ENCODE measurements at places on chromosomes 11 and 22.

GRCh38 chr11:127412234-127412633 is 411.7 kb upstream of the KIRREL3 start:
- DNase-seq, result no peak

GRCh38 chr11:71304491-71304890 is 52.1 kb upstream of the SHANK2 start:
- DNase-seq, result no peak

DNA sequence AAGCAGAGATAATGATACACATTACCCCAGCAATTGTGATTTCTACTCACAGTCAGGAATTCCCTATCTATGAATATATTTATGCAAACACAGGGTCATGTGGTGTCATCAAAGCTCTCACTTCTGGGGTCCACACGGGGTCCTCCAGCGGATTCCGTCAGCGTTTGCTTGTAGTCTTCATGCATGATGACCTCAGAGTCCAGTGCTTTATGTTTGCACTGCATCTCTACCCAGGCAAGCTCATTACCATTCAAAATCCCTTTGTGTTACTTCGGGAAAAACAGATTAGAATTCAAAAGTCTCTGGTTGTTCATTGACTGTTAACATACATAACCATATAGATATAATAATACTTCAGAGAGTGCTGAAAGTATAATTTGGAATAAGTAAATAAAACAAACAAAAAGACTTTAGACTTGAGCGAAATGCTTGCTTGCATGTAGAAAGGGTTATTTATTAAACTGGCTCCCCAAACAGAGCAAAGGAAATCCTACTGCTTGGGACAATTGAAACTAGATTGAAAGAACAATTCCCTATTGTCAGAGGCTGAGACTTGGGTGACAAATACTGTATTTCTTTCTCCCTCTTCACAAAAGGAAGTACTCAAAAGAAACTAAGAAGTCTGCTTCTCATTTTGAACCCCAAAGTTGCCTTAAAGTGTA is 423.1 kb downstream of the ETS1 start:
- no peak for DNase-seq

GRCh38 chr11:8801121-8801520 is 109.9 kb upstream of the AKIP1 start:
- DNase-seq, result no peak

GRCh38 chr11:72864702-72865655 is 50.8 kb downstream of the ATG16L2 start:
- DNase-seq, result peak; percentile 88

- DNase-seq, result no peak
Measured at GRCh38 chr11:123536690-123537437, 106.8 kb downstream of the GRAMD1B start.

DNA sequence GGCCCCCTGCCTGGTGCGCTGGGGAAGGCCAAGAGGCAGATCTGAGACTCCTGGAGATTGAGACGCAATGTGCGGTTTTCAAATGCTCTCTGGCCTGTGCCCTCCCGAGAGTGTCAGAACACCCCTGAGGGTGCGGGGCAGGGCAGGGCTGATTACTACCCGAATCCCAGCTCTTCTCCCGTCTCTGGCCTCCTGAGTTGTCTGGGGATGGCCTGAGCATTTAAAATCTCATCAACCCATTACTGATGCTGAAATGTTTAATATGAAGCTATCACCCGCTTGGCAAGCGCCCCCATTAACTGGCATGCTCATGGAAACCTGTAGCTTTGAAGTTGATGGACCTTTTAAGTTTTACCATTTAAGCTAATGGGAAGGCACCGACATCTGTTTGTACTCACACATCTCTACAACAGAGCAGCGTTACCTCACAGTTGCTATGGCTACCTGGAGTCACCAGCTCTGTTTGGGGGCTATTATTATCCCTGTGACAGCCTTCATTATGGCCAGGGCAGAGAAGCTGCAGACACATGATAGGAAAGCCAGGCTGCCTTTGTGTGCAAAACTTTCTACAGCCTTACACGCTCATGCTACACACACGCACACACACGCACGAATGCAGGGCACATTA is 3.6 kb upstream of the MB start:
- peak; percentile 44 for DNase-seq

DNA sequence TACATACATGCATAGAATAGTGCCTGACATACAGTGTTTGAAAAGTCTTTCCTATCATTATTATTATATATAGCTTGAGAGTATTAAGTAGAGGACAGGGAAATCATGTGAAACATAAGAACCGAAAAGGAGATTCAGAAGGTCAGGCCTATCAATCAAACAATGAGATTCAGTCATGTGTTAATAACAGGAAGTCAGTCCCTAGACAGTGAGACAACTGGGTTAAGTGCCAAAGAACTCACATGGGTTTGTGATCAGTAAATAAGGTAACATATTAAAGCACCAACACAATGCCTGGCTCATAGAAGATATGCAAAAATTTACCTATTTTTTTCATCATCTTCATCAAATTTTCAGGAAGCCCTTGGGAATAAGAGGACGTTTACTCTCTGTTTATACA is 174.3 kb upstream of the FAT3 start:
- DNase-seq, result no peak

DNA sequence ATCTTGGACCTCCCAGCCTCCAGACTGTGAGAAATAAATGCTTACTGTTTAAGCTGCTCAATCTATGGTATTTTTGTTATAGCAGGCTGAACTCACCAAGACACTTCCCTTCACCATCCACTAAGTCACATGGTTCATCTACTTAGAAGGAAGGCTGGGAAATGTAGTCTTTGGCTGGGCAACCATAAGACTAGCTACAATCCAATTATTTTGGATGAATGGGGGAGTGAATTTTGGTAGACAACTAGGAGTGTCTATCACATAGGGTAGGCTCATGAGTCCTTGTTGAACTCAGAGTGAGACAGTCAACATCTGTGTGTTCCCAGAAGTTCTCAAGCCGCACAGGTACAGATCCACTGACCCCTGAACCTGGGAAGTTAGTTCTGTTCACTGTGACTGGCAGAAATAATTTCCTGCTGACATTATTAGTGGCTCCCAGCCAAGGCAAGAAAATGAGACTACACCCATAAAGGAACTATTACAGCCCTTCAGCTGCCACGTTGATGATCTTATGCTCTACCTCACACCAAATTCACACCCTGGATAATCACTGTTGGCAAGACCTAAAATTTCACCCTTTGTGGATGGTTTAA is 3.1 kb upstream of the SLC35C1 start:
- DNase-seq, result no peak

DNA sequence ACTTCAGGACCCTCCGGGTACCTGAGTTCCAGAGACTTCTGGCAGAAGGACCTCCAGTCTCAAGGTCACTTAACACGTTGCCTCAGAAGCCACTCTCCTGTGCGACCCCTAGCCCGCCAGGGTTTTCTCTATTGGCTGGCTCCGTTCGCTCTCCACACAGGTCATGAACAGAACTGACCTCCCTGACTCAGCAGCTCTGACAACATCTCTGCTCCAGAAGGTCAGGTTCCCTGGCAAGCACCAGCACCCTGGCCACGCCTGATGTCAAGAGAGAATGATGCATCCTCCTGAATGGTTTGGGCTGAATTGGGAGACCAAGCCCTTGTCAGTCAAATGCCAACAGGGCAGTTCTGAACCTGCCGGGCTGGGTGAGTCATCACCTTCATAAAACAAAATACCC is 84.3 kb upstream of the TMEM45B start:
- DNase-seq, result no peak

DNA sequence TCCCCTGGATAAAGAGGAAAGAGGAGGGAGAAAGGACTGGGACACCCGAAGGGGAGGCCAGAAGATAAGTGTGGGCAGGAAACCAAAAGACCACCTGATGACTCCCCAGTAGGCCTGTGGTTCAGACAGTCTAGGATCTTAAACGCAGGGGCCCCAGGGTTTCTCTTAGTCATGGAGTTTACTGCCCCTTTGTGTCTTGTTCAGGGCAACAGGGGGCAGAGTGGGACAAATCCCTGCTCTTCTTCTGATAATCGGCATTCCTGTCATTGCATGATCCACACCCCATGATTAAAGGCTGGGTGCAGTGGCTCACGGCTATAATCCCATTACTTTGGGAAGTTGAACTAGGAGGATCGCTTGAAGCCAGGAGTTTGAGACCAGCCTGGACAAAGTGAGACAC is 4.7 kb upstream of the TMPRSS13 start:
- DNase-seq, result no peak

DNA sequence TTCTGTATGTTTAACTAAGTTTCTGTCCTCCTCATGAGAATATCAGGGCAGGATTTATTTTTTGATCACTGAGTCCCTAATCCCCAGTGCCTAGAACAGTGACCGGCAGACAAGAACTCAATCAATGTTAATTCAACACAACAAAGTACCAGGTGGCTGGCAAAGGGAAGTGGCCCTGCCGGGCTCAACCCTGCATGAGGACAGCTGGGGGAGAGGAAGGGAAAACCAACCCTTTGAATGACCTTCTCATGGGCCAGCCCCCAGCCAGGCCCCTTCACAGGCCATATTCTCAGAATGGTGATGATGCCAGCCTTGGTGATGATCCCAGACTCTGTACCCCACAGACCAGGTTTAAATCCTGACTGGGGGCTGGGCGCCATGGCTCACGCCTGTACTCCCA is 1.4 kb upstream of the MFNG start:
- no peak for DNase-seq

DNA sequence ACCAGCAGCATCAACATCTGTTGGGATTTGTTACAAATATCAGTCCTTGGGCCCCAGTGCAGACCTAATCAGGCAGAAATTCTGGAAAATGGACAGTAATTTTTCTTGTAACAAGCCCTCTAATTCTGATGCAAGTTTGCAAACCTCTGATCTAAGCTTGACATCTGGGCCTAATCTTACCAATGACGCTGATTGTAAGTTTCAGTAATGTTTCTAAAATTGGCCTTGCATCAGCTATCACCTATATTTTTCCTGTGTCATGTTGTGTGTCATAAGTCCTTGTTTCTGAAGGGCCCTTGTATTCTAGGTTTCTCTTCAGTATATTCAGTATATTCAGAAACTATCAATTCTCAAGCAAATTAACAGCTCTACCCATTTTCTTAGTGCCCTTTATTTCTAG is 36.4 kb downstream of the ZNF215 start:
- DNase-seq, result peak; percentile 8

GRCh38 chr22:49929211-49929979 is 11.0 kb downstream of the CRELD2 start:
- DNase-seq, result peak; percentile 10

DNA sequence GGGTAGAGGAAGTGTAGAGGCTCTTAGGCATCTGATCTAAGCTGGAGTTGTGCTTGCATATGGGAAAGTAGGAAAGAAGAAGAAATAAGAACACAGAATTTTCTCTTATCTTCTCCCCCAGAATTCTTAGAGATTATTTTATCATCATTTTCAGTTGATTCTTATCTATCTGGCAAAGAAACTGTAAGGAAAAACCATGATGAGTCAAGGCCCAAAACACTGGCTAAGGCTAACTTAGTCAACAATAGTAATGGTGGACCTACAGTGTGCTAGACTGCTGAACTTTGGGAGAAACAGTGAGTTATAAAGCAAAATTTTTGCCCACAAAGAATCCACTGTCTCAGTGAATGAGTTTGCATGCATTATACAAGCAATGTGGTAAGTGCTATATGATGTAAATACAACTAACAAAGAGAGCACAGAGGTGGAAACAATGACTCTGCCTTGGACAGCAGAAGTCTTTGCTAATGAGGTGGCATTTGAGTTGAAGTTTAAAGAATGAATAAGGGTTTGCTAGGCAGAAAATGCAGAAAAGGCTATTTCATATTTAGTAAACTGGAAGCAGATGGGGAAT is 344.5 kb upstream of the PLET1 start:
- peak; percentile 55 for DNase-seq

GRCh38 chr11:78790784-78791183 is 216.1 kb upstream of the NARS2 start:
- no peak for DNase-seq

GRCh38 chr11:27388001-27388400 is 25.0 kb upstream of the CCDC34 start:
- no peak for DNase-seq

GRCh38 chr11:85717429-85717828 is 31.4 kb upstream of the CCDC89 start:
- no peak for DNase-seq

- DNase-seq, result no peak
Measured at GRCh38 chr22:23037429-23038333, 32.6 kb upstream of the GNAZ start.

DNA sequence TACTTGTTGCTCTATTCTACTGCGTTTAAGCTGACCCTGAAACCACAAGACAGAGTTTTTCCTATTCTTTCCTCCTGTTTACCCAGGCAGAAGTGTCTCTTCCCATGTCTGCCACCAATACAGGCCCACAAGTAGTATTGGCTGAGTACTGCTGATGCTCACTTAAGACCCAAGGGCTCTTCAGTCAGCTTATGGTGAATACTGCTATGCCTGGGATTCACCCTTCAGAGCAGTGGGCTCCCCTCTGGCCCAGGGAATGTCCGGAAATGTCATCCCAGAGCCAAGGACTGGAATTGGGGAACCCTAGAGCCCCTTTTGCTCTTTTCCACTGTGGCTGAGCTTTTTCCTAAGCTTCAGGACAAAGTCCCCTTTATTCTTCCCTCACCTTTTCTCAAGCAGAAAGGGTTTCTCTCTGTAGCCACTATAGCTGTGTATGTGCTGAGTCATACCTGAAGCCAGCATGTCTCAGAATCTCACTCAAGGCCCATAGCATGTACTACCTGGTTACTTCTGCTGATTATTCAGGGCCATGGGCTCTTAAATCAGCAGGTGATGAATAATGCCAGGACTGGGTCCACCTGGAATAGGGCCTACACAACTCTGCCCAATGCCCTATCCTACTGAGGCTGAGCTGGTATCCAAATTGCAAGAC is 745.8 kb upstream of the ANO5 start:
- DNase-seq, result no peak

DNA sequence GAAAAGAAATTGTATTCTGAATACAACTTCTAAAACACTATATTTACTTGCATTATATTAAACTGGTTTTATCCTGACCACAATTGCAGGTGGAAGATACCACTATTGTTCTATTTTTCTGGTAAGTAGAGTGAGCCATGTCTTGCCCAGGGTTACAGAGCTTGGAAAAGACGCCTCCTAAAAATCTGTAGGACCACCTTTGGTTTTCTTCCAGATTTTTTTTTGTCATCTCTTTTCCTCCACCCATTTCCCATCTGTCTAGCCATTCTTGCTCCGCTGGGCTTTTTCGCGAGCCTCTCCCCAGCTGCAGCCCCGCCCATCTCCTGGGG is 294 bp upstream of the MTMR3 start:
- no peak for DNase-seq

DNA sequence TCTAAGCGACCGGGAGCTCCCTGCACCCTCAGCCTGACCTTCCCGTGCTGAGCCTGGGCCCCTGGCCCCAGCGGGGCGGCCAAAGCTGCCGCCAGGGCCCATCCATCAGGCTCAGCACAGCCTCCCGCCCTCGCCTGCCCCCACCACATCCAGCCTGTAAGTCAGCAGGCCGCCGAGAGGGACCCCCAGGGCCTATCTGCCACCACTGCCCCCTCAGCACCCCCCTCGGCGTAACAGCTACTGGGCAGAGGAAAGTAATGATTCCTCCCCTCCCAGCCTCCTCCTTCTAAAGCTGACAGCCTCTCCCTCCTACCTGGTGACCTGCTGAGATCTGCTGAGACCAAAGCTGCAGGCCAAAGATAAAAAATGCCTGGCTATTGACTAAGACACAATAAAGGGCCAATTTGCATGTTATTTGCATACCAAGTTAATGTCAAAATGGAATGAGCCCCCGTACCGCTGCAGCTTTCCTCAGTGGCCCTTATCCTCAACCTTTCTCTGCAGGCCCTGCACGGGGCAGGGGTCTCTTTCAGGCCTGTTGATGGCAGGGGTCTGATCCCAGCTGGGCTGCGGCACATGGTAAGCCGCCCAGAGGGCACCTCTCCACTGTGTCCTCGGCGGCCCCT is 51.6 kb downstream of the RPUSD4 start:
- DNase-seq, result no peak

Data from fibroblast of upper back skin (primary cell).